Sciatic nerve (tissue), 2 donors: ENCODE measurements at places on chromosomes 4 and X. TPM values are rescaled to one million over a fixed set of nuclear protein-coding genes. Genes with fewer than 3 reads are reported as not detected.
A peak's percentile ranks its signal among the peaks of the same experiment; 100 is the strongest.

GRCh38 chr4:180377741-180378140 lies 1865.5 kb upstream of the TENM3 start:
- DNase-seq = no peak

DNA sequence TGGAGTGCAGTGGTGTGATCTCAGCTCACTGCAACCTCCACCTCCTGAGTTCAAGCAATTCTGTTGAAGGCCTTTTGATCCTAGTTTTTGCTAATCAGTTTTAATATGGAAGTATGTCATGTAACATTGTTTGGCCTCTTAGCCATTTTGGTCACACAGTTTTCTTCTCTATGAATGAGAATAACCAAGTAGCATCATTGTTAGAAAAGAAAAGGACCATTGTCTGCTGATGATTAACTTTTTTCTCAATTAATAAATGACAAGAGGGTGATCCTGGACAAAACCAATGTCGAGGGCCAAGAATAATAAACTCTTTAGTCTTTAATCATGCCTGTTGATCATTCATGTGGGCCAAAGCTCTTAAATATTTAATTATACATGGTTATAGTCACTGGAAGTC lies 289.3 kb upstream of the MAGEB2 start:
- DNase-seq = no peak

GRCh38 chr4:156557920-156558319 lies 413.7 kb downstream of the PDGFC start:
- DNase-seq = no peak

- DNase-seq = no peak
Measured at GRCh38 chr4:99468889-99469288, 33.7 kb upstream of the ADH7 start.

SOWAHD gene
- total RNA-seq = 0.53 TPM

- peak; percentile 65 for DNase-seq
Measured at GRCh38 chrX:131762802-131763234, 218.9 kb downstream of the OR13H1 start.

- DNase-seq = no peak
Measured at GRCh38 chr4:141711211-141711610, 74.8 kb downstream of the IL15 start.

GRCh38 chrX:135420831-135421230 lies 913 bp upstream of the SMIM10L2A start:
- DNase-seq = no peak

DNA sequence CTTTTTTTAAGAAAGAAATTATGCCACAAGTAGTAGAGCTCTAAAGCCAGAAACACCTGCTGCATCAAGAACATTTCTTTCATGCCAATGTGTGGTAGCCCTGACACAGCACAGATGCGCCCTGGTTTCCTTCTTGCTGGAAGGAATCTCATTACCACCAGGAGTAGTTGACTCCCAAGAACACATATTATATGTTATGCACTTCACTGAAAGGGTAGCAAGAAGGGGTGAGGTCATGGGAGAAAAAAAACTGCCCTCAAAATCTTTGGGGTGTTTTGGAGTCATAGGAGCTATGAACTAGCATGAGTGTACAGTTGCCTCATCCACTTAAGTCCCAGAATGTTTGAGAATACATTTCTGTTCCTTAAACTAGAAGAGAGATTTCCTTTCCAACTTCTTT lies 185.8 kb upstream of the C1QTNF7 start:
- DNase-seq = no peak

DNA sequence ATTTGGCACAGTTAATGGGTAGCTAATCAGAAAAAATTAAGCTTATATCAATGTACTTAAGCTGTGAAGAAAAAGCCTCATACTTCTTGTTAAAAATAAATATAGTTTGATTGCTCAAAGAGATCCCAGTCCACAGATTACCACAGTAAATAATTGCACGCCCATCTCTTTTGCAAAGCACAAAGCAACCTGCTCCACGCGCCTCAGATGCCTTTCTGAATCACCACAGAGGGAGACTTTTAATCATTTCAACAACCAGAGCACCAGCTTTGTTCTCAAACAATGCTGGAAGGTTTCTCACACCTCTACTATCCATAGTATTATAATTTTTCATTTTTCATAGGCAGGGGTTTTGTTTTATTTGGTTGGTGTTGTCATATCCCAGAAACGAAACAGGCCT lies 338.6 kb upstream of the MAGEB2 start:
- DNase-seq = no peak

DNA sequence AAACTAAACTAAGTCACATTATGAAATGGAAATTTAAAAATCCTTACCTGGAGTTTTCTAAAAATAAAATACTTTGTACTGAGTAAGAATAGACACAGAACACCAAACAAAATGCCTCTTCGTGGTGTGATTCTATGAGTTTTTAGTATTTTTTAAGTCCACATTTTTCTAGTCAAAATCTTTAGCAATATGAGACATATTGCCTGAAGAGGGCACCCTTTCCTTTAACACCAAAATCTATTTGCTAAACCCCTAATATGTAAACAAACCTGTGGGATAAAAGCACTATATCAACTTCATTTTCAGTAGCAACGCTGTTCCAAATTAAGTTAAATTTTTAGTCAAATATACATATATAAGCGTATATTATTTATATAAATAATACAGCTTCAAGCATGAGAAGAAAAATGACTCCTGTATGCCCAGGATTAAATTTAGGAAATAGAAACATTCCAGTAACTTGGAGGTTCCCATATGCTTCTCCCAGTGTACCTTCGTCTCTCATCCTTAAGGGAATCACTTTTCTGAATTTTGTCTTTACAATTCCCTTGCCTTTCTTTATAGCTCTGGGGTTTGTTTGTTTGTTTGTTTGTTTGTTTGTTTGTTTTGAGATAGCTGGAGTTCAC lies 23.0 kb upstream of the PGM2 start:
- DNase-seq = no peak

DNA sequence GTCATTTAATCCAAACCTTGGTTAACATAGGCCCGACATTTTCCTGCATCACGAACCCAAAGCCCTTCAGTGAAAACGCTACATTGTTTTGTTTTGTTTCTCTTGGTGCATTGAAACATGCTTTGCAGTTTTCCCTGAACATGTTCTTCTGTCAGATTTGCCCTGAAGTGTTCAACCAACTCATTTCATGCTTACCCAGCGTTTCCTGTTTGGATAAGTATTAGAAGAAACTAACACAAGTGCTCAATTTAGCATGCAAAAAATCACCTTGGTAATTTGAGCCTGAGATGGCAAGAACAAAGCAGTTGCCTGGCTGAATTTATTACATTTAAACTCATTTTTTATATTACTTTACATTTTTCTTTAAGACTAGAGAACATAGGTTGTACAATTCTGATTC lies 160.1 kb upstream of the VCX3A start:
- no peak for DNase-seq

DNA sequence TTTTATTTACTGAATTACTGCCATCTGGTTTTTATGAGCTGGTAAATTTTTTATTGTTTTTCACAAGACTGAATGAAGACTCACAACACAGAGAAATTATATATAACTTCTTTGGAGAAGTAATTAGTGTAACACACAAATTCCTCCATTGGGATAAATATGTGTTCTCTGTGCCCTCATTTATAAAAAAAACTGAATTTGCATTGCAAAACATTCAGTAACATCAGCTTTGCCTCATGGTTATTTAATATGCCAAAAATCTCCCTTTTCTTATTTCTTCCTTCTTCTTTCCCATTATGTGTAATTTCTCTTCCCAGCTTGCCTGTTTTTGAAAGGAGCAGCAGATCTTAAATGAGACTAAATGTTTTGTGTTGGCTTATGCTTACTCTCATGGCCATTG lies 18.5 kb downstream of the CASP6 start:
- DNase-seq = no peak

DNA sequence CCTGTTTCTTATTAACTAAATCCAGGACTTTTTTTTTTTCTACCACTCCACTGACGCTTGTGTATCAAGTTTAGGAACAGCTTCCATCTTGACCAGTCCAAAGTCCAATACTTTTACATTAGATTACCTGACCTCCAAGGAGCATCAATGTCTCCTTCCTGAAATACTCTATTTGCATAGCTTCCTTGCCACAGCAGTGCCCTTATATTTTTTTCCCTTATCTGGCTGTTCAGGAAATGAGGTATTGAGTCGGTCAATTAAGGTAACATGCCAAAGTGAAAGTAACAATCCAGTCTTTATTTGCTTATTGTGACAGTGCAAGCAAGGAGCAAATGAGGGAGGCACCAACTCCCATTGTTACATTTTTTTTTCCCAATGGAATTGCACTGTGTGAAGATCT lies 730.8 kb upstream of the NDST4 start:
- no peak for DNase-seq

PDE6B gene
- 2.5 TPM for total RNA-seq

SOWAHB gene
- not detected for total RNA-seq

DNA sequence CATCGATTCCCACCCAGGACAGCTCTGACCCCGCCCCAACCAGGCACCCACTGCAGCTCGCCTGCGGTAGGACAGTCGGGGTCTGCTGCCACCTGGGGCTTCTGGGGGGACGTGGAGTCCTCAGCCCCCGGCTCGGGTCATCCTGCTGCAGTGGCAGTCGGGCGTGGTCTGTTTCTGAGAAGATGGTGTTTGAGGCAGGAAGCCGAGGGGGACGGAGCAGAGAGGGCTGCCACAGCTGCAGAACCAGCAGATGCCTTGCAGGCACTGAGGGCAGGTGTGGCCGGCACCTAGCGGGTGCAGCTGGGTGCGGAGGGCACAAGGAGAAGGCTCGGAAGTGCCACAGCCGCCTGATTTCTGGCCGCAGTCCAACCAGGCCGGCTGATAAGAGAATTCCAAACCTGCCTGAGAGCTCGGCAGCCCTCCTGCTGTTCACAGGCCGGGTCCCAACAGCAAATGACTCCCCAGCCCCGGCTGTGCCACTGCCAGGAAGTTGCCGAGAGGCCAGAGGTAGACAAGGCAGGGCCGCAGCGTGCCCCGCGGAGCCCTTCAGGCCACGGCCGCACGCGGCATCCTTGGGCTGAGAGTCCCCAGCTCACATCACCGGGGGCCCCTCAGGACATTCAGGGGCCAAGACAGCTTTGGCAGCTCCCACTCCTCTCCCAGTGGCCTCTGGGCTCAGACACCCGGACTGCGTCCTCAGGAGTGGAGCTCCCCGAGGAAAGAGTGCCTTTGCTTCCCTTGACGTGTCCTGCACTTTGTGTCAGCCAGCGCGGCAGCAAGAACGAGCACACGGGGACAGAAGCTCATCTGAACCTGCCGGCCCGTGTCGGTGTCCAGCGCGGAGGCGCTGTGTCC lies 9.4 kb upstream of the CPLX1 start:
- DNase-seq = no peak

DNA sequence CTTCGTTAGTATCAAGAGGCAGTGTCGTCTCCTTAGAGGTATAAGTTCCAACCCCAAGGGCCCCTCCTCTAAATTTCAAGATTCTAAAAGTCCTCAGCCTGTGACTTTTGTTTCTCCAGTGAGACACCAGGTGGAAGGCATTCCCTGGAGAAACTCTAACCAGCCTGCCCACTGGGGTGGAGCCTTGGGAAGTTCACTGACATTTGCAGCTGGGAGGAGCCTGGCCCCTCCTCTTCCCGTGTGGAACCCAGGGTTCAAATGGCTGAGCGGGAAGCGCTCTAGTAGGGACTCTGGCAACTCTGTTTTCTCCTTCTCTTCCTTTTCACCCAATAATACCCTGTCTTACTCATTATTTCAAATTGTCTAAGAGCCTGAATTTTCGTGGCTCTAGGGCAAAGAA lies 325.0 kb downstream of the TLL1 start:
- DNase-seq = no peak

DNA sequence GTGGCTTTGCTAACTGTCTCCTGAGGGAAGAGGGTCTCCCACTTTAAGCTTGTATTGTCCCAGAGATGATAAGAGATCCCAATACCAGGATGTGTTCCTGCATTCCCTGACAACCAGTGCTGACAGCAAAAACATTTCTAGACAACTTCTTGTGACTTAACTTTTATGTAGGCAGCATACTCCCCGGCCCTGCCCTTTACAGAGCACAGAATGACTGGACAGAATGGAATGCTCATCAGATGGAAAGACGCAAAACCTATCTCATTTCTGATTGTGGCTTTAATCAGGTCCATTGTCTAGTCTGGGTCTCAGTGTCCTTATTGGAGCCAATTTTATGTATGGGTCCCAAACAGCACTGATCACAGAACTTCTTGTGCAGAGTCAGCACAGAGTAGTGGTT lies 18.2 kb upstream of the PLAC1 start:
- no peak for DNase-seq

DNA sequence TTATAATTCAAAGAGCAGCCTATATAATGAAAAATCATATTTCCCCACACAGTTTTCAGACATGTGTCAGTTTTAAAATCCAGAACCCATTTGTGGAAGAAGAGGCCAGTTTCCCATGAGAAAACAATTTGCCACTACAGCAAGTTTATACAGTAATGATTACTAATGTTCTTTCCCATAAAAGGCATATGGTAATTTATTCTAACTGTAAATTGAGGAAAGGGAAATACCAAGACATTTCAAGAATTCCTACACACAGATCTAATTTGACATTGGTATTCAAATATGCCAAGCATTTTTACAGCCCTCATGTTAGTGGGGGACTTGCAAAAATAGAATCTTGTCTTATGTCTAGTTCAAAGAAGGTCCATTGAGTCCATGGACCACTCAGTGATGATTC lies 1368.6 kb downstream of the FSTL5 start:
- no peak for DNase-seq

PAGE5 gene
- total RNA-seq = not detected

NEIL3 gene
- 0.67 TPM for total RNA-seq

HTN1 gene
- not detected for total RNA-seq

DNA sequence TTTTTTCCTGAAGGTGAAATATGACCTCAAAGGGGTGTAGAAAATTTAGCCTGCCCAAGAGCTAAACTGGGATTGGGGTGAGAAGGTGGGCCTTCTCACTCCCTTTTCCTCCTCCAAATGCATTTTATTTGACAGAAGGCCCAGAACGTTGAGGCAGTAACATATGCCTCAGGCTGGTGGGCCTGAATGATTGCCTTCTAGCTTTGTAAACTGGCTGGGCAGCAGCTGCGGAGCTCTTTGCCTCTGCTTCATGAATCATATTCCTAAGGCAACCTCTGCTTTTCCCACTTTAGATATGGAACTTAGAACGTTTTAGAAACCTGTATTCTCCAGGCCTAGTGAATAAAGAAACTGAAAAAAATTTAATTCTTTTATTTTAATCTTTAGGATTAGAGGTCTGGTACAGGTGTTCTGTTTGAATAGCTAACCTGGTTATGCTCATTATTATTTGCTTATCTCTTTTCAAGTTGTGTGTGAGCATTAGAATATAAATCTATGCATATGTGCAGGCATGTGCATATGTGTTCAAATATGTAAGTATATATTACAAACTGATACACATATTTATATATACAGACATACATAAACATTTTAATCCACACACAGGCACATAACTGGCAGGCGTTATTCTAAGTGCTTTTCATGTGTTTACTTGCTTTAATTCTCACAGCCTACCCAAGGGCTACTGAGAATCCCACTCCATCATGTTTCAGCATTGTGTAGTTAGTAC lies 11.5 kb downstream of the PRDM8 start:
- no peak for DNase-seq

DNA sequence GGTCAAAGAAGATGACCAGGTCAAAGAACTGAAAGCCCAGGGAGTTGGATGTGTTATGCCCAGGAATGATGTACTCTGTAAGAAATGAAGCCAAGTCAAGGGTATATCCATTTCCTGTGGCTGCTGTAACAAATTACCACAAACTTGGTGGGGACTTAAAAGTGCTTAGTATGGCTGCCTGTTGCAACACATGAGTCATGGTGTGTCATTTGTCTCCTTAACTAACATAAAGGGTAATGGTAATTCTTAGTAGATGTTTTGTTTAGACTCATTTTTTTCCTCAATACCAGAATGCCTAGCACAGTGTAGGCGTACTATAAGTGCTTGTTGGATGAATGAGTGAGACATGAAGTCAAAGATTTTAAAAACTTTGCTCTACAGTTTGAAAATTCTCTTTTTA lies 45.7 kb downstream of the SYTL5 start:
- DNase-seq = no peak
